NCI-H1048 (cell line): ENCODE measurements at places on chromosomes 16 and 17.

- no peak for DNase-seq
Observed at GRCh38 chr17:60303406-60304099, 88.4 kb downstream of the USP32 start.

- DNase-seq, result no peak
Observed at GRCh38 chr17:39064374-39064773, 87.1 kb downstream of the PLXDC1 start.

DNA sequence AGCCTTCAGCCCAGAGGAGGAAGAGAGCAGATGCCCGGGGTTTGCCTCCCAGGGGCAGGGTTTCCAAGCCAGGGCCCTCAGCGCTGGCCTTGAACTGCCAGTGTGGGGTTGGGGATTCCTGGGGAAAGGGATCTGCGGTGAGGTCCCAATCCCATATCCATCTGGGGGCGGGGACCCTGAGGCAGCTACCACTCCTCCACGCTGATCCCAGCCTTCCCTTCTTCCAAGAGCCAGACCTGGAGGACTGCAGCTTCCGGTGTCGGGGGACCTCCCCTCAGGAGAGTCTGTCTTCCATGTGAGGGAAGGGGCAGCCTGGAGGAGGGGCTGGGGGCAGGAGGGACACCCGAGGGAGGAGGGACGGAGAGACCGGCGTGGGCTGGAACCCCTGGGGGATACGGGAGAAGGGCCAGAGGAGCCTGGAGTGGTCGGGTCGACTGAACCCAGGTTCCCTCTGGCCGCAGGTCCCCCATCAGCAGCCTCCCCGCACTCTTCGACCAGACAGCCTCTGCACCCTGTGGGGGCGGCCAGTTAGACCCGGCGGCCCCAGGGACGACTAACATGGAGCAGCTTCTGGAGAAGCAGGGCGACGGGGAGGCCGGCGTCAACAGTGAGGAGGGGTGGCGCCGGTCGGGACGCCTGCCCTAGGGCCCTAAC lies 10.7 kb upstream of the CISD3 start:
- DNase-seq, result no peak

- no peak for DNase-seq
Observed at GRCh38 chr16:87931504-87931903, 4.8 kb downstream of the CA5A start.

GRCh38 chr17:56038131-56038530 lies 115.1 kb upstream of the ANKFN1 start:
- no peak for DNase-seq

GRCh38 chr17:38735161-38735997 lies 5.2 kb downstream of the CISD3 start:
- no peak for DNase-seq

DNA sequence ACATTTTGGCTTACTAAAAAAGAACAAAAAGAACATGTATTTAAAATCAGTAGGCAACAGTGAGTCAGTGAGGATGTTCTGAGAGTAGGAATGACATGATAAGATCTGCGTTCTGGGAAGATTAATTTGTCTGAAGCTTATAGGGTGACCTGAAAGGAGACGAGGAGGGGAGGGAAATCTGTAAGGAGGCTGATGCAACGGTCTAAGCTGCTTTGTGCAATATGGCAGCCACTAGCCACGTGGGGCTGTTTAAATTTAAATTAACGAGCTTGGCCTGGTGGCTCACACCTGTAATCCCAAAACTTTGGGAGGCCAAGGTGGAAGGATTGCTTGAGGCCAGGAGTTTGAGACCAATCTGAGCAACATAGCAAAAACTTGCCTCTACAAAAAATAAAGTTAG lies 181.6 kb upstream of the CACNG3 start:
- no peak for DNase-seq

- no peak for DNase-seq
Observed at GRCh38 chr16:26667307-26667706, 399.4 kb upstream of the C16orf82 start.

DNA sequence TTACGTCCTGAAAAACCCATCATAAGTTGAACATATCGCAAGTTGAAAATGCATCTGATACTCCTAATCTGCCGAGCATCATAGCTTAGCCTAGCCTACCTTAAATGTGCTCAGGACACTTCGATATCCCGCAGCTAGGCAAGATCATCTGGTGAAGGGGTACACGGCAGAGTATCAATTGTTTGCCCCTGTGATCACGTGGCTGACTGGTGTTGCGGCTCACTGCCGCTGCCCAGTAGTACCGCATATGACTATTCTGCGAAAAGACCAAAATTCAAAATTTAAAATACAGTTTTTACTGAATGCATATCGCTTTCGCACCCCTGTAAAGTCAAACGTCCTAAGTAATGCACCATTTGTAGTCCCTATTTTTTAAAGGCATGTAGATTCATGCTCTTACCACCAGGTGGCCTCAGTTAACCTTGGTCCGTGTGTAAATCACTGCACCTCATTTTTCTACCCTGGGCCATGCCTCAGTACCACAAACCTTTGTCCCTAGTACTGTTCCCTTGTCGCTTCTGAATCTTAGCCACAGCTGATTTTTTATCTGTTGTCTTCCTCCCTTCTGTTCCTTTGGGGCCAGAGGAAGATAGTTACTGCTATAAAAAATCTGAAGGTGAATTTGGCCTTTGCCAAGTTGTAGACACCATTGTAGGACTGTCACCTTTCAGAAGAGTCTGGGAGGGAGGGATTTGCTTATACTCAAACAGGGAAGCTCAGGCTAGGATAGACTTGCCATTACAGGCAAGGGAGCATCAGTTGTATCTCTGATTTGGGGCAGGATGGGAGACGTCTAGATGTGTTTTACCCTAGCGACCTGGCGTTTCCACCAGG lies 34.4 kb downstream of the WWP2 start:
- DNase-seq, result no peak

GRCh38 chr16:88415713-88416323 lies 33.1 kb downstream of the ZNF469 start:
- no peak for DNase-seq

- DNase-seq, result no peak
Observed at GRCh38 chr17:62051053-62051452, 14.0 kb downstream of the MED13 start.

- DNase-seq, result no peak
Observed at GRCh38 chr16:17330044-17330443, 140.7 kb downstream of the XYLT1 start.

GRCh38 chr17:27346228-27346899 lies 52.5 kb downstream of the WSB1 start:
- DNase-seq, result no peak

- no peak for DNase-seq
Observed at GRCh38 chr17:673200-673681, 41.4 kb downstream of the VPS53 start.

GRCh38 chr16:7140899-7141298 lies 191.7 kb upstream of the RBFOX1 start:
- DNase-seq, result no peak

DNA sequence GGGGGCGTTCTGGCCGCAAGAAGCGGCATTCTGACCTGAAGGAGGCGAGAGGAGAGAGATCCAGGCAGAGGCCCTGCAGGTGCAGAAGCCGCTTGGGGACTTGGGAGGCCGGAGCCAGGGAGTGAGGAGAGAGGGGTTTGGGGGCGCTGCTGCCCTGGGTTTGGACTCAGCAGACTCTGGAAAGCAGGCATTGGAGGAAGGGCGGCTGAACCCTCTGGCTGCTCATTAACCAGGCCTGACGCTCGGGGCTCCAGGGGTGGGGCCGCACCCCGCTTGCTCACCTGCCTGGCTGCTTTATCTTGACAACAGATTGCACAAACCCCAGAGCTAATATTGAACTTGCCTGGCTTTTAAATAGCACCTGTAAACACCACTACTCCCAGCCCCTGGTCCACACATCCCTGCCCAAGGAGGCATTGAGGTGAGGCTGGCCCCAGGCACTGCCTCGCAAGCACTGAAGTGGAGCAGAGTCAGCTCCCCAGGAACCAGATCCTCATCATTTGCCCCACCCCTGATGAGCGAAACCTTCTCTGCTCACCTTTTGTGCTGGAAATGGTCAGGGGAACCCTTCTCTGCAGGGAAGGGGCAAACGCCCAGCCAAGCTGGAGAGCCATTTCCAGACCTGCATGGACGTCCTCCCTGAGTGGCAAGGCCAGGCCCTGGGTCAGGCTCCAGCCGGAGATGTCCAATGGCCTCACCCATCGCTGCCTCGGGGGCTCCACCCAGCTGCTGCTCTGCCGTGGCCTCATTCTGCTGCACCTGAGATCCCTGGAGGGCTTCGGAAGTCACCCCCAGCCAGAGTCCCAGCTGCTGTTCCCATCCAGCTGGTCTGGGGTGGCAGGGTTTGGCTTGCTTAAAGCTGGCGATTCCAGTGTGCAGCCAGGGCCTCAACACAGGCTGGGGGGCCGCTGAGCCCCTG lies 190.2 kb upstream of the GSE1 start:
- DNase-seq, result no peak

DNA sequence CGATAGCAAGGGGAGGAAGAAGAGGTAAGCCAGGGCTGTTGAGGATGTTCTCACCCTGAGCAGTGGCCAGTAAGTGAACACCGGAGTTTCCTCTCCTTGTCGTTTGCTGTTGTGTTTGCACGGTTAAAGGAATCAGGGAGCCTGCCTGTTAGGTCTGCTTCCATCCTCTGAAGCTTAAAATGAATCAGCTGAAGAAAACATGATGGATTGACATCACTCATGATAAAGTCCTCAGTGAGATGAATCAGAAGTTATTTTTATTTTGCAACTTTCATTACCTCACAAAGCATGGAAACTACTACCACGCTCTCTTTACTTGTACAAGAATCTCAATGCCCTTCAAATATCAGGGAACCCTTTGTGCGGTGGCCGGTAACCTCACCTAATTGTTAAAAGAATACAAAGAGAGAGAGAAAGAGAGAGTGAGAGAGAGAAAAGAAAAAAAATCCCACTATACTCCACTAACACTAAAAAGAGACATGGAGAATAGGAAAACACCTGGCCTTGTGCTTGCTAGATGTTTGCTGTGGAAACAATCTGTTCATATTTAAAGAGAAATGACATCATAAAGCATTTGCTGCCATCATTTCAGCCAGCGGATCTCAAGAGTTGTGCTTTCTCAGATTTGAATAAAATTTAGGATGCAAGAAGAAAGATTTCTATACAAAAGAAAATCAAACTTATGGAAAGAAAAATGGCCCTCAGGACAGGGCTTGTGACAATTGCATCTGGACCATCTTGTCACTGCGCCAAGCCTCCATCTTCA lies 441.6 kb upstream of the SALL1 start:
- DNase-seq, result no peak

GRCh38 chr17:59786536-59787319 lies 79.3 kb downstream of the VMP1 start:
- peak; percentile 75 for DNase-seq

GRCh38 chr17:62180772-62181171 lies 115.7 kb upstream of the MED13 start:
- DNase-seq, result no peak

DNA sequence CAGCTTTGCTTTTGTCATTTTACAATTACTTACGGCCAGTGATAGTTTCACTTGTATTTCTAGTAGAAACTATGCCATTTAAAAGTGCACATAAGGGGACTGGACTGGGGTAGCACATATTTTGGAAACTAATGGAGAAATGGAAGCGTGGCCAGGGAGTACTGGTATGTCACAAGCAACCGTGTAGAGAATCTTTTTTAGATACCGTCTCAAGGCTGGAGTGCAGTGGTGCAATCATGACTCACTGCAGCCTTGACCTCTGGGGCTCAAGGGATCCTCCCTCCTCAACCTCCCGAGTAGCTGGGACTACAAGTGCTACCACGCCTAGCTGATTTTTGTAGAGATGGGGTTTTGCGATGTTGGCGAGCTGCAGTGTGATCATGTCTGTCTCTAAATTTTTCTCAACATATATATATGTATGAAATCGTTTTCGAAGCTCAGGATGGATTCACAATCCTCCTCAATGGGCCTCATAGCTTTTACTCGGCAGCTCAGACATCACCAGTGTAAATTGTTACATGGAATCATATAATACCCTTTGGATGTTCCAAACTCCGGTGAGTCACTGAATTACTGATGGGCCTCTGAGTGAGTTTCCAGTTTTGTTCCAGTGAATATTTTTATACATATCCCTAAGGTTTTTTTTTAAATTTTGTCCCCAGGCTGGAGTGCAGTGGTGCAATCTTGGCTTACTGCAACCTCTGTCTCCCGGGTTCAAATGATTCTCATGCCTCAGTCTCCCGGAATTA lies 51.7 kb downstream of the ZNF778 start:
- no peak for DNase-seq

DNA sequence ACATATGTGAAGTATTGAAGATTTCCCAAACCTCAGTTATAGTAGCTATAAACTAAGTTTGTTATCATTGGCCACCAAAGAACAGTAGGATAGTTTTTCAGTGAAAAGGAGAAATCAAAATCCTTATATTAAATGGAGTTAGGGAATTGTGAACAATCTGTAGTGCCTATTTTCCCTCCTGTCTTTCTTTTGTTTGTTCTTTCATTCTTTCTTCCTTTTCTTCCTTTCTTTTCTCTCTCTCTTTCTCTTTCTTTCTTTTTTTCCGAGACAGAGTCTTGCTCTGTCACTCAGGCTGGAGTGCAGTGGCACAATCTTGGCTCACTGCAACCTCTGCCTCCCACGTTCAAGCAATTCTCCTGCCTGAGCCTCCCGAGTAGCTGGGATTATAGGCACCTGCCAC lies 48.8 kb downstream of the SSH2 start:
- no peak for DNase-seq

DNA sequence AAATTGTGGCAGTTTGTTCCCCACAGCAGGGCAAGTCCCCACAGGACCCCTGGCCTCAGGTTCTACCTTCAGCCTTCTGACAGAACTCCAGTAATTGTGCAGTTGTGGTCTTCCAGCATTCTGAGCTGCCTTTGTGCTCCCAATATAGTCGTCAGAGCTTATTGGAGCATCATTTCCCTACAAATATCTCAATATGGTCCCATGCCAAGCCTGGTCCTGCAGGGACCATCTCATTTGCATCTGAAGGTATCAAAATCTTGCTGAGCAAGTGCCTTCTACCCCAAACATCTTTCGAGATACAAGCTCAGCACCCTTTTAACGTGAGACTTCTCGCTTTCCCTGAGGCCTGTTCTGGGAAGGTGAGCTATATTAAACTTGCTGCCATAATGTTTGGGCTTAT lies 333.9 kb upstream of the CDH11 start:
- DNase-seq, result no peak

DNA sequence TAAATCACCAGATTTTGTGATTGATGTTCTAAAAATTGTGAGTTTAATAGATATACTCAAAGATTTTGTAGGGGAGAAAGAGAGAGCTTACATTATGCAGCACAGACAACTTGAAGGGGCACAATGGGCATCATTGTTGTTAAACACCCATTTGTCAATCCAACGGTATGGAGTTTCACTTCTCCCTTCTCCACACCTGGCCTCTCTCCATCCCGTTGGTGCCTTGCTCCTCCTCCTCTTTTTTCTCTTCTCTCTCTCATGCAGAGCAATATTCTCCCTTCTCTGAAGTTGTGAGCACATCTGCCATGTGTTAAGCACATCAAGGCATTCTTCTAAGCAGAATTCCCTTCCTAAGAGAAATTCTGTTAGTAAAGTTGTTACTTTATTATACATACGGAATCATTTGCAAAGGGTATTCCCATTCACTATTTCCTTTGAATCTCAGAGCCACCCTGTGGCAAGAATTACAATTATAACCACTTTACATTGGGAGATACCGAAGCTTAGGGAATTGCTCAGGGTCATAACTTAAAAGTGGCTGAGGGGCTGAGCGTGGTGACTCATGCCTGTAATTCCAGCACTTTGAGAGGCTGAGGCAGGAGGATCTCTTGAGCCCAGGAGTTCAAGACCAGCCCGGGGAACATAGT lies 40.5 kb upstream of the SKAP1 start:
- no peak for DNase-seq
